ENCODE measurements at places on chromosomes 5 and 9.

GRCh38 chr5:111004291-111004690 lies 67.2 kb upstream of the TSLP start:
- no peak for DNase-seq

DNA sequence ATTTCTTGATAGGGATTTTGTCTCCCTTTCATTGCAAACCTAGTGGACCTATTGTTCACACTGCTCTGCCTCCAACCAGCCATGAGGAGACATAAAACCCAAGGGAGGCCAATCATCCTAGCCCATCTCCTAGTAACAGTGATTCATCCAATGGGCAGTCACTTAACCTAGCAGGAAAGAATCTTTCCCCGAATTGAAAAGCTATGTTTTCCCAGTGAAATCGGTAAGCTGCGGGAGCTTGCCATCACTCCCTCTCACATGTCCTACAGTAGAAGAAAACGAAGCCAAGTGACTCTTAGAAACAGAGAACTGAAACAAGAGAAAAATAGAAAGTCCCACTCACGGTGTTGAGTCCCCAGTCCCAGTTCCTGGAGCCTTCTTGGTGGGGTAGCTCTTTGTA lies 123.3 kb downstream of the SUSD1 start:
- DNase-seq: peak; percentile 70

DNA sequence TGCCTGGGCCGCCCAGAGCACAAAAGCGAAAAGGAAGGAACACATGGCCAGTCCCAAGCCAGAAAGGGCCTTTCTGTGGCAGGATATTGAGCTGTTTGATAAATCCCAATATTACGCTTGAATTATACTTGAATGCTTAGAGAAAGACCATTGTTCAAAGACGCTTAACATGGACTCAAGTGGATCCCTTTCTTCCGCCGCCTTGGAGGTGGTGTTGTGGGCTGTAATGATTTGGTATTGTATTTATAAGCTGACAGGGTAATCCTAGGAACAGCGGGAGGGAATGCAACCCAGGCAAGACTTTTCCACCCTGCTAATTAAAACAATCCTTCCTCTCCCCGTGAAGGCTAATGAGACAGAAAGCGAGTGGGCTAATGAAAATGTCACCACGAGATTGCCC lies 24.9 kb downstream of the CFAP77 start:
- DNase-seq: no peak

DNA sequence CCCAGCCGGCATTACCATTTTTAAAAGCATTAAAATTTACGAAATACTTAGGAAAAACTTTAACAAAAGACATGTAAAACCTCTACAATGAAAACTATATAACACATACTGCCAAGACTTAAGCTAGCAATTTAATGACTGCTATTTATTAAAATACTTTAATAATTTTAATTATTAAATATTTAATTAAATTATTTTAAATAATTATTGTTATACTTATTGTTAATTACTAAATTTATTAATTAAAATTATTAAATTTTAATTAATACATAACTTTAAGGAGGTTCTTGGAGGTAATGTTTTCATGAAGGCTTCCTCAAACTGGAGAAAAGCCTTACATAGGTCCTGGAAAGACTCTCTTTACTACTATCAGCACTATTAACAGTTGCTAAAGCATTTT lies 47.5 kb downstream of the C5orf22 start:
- DNase-seq: no peak

DNA sequence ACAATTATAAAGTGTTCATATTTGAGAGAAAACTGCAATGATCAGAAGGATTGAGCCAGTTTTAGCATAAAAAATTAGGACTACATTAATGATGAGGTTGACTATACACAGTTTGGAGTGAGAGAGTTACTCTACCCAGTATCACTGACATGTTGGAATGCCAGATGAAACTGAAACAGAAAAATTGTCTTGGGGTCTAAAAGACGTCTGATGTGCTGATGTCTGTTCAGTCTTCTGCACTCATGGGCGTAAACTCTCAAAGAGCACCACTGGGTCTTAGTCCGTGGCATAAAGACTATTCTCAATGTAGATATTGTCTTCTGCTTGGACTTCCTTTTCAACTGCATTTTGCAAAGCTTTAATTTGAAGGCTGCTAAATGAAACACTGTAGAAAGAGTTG lies 29.5 kb downstream of the HAVCR1 start:
- no peak for DNase-seq

GRCh38 chr5:178309271-178310013 lies 76.8 kb upstream of the PHYKPL start:
- DNase-seq: no peak

GRCh38 chr9:133713960-133714495 lies 24.1 kb downstream of the SARDH start:
- no peak for DNase-seq

- no peak for DNase-seq
Observed at GRCh38 chr9:110846215-110846614, 177.6 kb downstream of the MUSK start.

- no peak for DNase-seq
Observed at GRCh38 chr5:44539602-44539919, 150.3 kb upstream of the FGF10 start.

DNA sequence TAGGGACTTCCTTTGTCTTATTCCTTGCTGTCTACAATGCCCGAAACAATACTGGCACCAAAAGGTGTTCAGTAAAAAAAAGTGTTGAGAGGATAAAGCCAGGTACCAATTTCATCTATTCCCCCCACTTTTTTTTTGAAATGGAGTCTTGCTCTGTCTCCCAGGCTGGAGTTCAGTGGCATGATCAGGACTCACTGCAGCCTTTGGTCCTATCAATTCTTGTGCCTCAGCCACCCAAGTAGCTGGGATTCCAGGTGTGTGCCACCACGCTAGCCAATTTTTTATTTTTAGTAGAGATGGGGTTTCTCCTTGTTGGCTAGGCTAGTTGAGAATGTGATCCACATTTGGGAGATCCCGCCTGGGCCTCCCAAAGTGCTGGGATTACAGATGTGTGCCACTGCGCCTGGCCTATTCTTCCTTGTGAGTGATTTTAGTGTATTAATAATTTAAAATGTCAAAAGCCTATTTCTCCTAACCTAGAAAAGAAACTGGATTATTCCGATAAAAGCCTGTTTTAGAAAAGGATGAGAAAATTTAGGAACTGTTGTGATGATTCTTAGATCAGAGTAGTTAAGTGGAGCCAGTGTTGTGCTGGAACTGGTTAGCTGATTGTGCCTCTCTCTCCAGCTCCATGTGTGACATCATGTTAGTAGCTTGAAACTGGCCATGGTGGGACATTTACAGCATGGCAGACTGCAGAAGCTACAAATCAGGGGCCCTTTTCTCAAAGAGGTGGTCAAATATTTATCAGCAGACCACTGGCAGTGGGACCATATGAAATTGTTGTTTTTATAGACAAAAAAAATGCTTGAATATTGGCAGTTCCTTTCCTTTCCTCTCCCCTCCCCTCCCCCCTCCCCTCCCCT lies 14.3 kb downstream of the CDC42SE2 start:
- DNase-seq: no peak

DNA sequence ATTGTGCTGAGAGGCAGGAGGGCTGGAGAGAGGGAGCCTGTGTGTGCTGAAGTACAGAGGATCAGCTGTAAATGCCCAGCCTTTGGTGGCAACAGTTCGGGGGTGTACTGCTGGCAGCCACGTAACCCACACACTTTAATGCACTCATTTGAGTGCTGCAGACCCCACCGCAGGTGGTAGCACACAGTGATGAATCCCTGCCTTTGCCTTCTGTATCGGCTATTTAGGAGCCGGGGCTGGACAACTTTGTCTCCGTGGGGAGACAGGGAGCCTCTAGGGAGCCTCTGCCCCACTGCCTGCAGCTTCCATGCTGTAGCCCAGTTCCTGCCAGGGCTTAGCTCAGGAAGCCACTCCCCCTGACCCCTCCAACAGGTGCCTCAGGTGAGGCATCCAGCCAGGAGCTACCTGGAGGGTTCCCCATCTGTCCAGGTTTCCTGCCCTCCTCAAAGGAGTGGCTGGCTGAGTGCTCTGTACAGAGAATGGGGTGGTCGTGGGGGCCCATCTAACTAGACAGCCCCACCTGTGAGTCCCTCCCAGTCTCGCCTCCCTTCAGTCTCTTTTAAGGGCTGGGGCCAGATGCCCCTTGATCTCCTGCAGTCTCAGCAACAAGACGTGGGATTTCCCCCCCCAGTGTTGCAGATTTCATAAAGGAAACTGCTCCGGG lies 44.5 kb downstream of the SECISBP2 start:
- no peak for DNase-seq

GRCh38 chr9:116482740-116483139 lies 204.4 kb upstream of the TRIM32 start:
- DNase-seq: no peak

GRCh38 chr5:74261866-74262265 lies 378.7 kb downstream of the ENC1 start:
- no peak for DNase-seq

DNA sequence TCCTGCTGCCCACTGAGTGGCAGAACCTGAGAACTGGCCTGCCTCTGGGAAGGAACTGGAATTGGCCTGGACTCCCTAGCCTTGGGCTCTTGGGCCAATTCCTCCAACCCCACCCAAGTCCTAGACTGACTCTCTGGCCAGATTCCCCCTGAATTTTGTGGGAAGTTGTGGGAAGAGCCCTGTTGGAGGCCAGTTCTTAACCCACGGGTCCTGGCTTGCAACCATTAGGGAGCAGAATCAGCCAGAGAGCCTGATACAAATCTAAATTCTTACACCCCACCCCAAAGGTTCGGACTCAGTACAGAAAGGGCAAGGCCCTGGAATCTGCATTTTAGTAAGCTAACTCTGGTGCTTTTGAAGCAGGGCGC lies 125.3 kb upstream of the SLC25A48 start:
- DNase-seq: no peak

GRCh38 chr9:94911211-94911610 lies 184.7 kb downstream of the AOPEP start:
- no peak for DNase-seq

- DNase-seq: peak; percentile 83
Observed at GRCh38 chr9:25677301-25678146, 720 bp downstream of the TUSC1 start.

- no peak for DNase-seq
Observed at GRCh38 chr5:150593996-150594395, 46.5 kb upstream of the SYNPO start.

DNA sequence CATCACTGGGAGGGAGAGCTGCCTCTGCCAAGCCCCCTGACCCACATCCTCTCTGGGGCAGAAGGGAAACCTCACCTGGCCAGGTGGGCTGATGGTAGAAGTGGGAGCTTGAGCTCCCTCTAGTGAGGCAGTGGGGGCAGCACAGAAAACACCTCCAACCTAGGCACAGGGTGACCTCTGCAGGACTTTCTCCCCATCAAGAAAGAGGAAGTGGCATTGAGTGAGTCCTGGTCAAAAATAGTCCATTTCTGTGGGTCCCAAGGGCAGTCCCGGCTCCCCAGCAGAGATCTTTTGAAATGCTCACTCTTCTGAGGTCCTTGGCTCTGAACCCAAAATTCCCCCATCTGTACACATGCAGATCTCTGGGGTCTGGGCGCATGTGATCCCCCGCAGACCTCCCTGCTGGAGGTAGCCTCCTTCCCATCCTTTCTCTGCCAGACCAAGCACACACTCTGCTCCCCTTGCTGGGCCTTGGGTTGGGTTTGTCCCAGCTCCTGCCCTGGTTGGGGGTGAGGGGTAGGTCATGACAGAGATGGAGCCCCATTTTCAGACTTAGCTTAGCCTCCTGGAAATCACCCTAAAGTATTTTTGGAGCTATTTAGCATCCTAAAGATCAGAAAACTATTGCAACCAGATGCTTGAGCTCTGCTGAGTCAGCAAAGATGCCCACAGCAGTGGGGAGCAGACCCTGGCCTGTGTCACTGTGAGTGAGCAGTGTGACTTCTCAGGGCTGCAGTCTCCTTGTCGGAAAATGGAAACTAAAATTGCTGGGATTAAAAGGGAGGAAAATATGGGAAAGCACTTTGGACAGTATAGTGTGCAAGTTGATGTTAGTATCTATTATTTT lies 41.6 kb upstream of the LCP2 start:
- no peak for DNase-seq

GRCh38 chr9:5392285-5392684 lies 45.4 kb downstream of the PLGRKT start:
- no peak for DNase-seq

DNA sequence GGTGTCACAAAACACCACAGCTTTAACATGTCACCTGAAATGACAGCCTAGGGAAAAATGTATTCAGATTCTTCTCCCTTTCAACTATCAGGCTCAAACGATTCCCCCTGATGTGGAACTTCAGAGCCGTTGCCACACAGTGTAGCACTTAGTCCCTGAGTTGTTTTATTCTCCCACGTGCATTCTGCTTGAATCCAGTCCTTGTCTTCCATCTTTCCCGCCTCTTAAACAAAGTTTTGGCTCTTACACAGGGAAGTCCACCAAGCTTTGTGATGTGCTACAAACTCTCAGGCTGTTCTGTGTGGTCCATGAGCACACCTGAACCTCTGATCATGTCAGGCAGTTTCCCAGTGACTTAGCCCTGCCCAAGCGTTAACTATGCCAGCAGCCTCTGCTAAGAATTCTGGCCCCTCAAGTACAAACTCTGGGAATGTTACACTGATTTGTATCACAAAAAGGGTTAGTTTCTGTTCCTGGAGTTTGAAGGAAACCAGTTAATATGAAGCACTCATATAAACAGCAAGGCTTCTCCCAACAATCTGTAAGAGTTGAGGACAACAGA lies 45.8 kb upstream of the RNF38 start:
- no peak for DNase-seq

DNA sequence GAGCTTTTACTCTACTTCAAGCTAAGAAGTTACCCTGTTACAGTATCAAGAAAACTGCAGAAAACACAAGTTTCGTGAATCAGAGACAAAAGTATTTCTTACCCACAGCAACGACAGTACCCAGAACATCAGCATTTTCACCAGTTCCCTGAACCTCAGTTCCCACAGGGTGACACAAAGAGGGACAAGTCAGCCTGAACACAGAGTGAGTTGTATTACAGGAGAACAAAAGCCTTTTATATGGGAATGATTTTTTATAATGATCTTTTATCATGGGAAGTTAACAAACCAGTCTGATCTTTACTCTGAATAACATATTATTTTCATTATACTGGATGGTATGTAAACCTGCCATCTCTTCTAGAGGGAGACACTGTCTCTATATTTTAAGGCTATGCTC lies 139.0 kb upstream of the ITGA1 start:
- no peak for DNase-seq

GRCh38 chr5:60370508-60370907 lies 329.5 kb downstream of the DEPDC1B start:
- DNase-seq: no peak

DNA sequence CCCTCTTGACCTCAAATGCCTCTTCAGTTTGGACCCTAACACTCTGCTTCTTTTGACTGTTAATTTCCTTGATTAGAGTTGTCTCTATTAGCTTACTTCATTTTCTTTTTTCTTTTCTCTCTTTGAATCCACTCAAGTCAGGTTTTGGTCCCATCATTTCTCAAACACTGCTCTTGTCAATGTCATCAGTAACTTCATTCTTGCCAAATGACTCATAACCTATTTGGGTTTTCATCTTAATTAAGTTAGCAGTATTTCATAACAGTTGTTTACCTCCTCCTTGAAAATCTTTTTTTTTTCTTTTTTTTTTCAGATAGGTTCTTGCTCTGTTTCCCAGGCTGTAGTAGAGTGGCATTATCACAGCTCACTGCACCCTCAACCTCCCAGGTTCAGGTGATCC lies 119.6 kb downstream of the PARP8 start:
- no peak for DNase-seq

Measured in ACHN (cell line).